ENCODE measurements at places on chromosomes 13 and 19. TPM values are rescaled to one million over a fixed set of nuclear protein-coding genes. Genes with fewer than 3 reads are reported as not detected.

The PTH2 gene
- total RNA-seq, result not detected

The DHX34 gene
- total RNA-seq, result 6.1 TPM

The PROZ gene
- total RNA-seq, result not detected

The PRR19 gene
- total RNA-seq, result not detected

The TSKS gene
- total RNA-seq, result 0.08 TPM

The HCN2 gene
- total RNA-seq, result 0.30 TPM

The ADAT3 gene
- 2.1 TPM for total RNA-seq

The CATSPERD gene
- not detected for total RNA-seq

The COG3 gene
- 19.0 TPM for total RNA-seq

The SHD gene
- not detected for total RNA-seq

The NOVA2 gene
- 1.2 TPM for total RNA-seq
